ENCODE measurements at places on chromosomes 1 and 21.

- H3K27ac ChIP-seq = no peak overlapping the region
- no peak for DNase-seq
- H3K4me1 ChIP-seq = peaks cover 58% of the 10 kb centered on the region
- no peaks in the 10 kb centered on the region for H3K36me3 ChIP-seq
Observed at GRCh38 chr21:38794978-38795377, 10.8 kb upstream of the ETS2 start.

- no peaks in the 10 kb centered on the region for H3K36me3 ChIP-seq
- no peak for DNase-seq
- peaks cover 50% of the 10 kb centered on the region for H3K4me1 ChIP-seq
- peak overlapping the region; percentile 99 for H3K27ac ChIP-seq
- peak overlapping the region; percentile 87 for H3K4me3 ChIP-seq
- H3K27me3 ChIP-seq = no peaks in the 10 kb centered on the region
Observed at GRCh38 chr1:109547463-109548320, 723 bp upstream of the GNAI3 start.

GRCh38 chr1:4327142-4327541 is 327.3 kb upstream of the AJAP1 start:
- peaks cover 13% of the 10 kb centered on the region for H3K27me3 ChIP-seq
- peaks cover 10% of the 10 kb centered on the region for H3K4me1 ChIP-seq
- no peaks in the 10 kb centered on the region for H3K36me3 ChIP-seq
- DNase-seq = no peak
- no peak overlapping the region for H3K27ac ChIP-seq

DNA sequence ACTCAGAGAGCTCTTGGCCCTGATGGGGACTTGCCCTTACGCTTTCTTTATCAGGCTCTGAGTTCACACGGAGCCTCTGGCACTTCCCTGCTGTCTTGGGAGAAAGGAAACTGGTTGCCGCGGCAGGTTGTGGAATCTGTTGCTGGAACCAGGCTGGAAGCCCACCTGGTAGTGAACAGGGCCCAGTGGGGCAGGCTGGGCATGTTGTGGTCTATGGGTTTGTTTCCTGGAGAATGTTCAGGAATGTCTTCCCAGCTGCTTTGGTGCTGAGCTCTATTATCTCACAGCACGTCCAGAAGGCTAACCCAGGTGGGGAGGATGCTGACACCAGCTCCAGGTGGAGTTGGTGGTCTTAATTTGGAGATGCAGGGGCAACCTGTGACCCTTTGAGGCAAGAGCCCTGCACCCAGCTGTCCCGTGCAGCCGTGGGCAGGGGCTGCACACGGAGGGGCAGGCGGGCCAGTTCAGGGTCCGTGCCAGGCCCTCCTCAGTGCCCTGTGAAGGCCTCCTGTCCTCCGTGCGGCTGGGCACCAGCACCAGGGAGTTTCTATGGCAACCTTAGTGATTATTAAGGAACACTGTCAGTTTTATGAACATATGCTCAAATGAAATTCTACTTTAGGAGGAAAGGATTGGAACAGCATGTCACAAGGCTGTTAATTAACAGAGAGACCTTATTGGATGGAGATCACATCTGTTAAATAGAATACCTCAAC is 33.3 kb upstream of the TDRD10 start:
- H3K27ac ChIP-seq = peak overlapping the region; percentile 14
- no peak overlapping the region for H3K4me3 ChIP-seq
- peaks cover 5% of the 10 kb centered on the region for H3K4me1 ChIP-seq
- H3K36me3 ChIP-seq = peaks cover 27% of the 10 kb centered on the region
- no peak for DNase-seq

GRCh38 chr1:115230281-115230680 is 107.8 kb downstream of the NGF start:
- DNase-seq = no peak
- H3K36me3 ChIP-seq = no peaks in the 10 kb centered on the region
- no peak overlapping the region for H3K4me3 ChIP-seq
- H3K4me1 ChIP-seq = no peaks in the 10 kb centered on the region

DNA sequence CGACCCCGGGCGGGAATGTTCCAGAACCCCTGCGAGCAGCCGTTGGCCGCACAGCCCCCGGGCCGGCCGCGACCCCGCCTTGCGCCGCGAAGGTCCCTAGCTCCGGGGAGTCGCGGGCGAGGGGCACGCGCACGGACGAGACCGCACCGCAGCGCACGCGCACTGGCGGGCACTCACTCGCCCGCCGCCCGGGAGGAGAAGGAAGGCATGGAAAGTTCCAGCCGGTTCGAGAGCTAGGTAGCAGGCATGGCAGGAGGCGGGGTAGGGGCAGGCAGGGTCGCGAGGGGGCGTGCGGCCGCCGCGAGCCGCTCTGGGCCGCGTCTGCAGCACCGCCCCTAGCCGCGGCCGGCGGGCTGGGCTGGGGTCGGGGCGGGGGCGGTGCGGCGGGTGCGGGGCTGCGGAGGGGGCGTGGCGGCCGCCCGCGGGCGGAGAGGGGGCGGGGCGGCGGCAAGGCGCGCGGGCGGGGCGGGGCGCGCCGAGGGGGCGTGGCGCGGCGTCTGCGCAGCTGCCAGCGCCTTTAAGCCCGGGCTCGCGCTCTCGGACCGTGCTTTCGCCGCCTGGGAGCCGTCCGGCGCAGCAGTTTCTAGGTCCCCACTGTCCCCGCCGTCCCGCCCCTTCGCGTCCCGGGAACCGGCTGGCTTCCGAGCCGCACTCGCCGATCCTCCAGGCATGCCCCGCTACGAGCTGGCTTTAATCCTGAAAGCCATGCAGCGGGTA is at the start of the genes MRPS6 and SLC5A3:
Gene MRPS6, plus strand, starts transcription at position 547 of the 717 bp plus-strand sequence. Its CDS starts 123 bp downstream, at position 670.
Gene SLC5A3, plus strand, starts transcription at position 547 of the 717 bp plus-strand sequence. CDS start 21,621 bp downstream, outside the sequence.
- DNase-seq = peak; percentile 14
- no peaks in the 10 kb centered on the region for H3K36me3 ChIP-seq
- peak within 1 kb of the TSS; percentile 94 for H3K27ac ChIP-seq
- H3K4me1 ChIP-seq = peaks cover 48% of the 10 kb centered on the region
